T follicular helper cell (primary cell): ENCODE measurements at places on chromosomes 13 and 19.

- DNase-seq = no peak
Observed at GRCh38 chr19:47495478-47496372, 11.7 kb upstream of the KPTN start.

GRCh38 chr19:6213266-6213595 is 66.5 kb downstream of the MLLT1 start:
- DNase-seq = no peak

DNA sequence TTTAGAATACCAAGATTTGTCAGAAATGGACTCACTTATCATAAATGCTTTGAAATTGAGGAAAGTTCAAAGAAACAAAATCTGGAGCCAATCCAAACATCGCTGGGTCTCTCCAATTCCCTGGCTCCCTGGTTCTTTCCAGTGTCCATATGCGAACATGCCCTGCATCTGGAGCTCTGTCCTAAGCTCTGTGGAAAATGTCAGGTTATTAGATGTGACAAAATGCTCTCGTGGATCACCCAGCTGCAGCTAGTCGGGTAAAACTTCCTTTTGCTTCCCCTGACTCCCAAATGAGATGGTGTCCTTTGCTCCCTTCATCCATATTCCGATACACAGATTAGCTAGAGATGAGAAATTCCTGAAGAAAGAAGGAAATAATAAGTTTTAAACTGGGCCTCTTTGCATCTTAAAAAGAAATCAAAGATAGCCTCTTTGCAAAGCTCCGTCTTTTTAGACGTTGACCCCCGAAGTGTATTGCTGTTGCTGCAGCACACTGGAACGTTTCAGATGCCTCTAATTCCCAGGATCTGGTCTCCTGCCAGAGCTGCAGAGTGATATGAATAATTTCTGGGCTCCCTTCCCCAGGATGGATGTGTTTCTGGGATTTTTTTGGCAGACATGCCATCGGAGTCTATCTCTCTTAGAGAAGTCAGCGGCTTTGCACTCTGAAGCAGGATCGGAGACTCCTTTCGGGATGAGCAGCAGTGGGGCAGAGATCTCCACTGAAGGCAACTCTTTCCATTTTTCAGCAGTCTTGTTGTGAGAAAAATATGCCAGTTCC is 102.9 kb downstream of the TEX26 start:
- DNase-seq = no peak

GRCh38 chr13:49890376-49890775 is 45.8 kb downstream of the SPRYD7 start:
- no peak for DNase-seq

GRCh38 chr13:23377983-23378632 is 55.4 kb downstream of the SACS start:
- DNase-seq = peak; percentile 18

GRCh38 chr13:24392972-24393371 is 83.6 kb downstream of the C1QTNF9 start:
- DNase-seq = no peak

DNA sequence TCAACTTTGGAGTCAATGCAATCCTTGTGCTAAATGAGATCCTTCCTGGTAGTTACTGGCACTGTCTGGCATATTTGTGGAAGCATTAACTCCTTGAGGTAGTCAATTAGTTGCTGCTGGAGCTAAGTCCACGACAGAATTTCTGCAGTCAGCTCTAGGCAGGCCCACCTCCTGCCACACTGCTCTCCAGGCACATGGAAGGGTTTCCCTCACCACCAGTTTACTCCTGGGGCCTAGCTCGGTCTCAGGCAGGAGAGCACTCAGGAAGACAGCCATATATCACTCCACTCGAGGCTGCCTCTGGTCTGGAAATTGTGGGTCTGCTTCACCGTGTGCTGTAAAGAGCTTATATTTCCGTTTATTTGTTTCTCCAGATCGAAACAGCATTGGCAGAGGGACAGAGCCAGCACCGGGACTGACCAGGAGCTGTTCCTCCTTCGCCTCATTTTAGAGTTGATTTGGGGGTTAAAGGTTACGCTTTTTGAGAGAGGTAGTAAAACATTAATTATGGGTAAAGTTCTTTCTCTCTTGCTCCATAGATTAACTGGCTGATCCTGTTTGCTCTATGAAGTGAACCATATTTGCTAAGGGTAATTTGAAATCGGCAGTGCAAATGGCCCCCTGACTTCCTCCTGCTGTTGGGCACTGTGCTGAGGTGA is 20.6 kb upstream of the GTF3A start:
- DNase-seq = no peak

DNA sequence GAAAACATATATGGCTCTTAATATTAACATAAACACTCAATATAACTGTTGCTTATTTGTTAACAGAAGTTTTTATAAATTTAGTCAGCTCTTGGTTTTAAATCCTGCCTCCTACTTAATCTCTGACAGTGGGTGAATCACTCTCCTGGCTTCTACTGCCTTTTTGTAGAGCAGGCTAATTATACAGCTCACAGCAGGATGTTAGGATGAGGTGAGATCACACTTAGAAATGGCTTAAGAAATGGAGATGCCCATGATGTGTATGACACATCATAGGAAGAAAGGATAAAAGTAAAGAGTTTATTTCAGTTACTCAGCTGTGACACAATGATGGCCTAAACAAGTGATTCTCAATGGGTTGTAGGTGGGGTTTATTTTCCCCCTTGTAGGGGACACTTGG is 345.6 kb downstream of the SPRY2 start:
- DNase-seq = no peak
